ENCODE measurements at places on chromosomes 2 and 18. TPM values are rescaled to one million over a fixed set of nuclear protein-coding genes. Genes with fewer than 3 reads are reported as not detected.
A peak's percentile ranks its signal among the peaks of the same experiment; 100 is the strongest.

DNA sequence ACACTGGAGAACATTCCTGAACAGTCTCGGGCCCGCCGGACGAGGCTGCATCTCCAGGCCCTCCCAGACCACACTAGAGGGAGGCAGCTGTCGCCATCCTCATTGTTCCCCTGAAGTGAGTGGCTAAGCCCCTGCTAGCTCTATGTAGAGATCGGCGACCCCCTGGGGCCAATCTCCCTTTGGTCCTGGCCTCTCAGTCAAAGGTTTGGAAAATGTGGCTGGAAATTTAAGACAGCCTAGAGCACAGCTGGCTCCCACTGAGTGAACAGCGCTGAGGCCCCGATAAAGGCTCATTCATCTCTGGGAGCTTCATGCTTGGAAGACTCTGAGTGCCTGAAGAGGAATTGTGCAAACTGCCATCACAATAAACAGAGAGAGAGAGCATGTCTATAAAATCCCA is 360.3 kb downstream of the CLIP4 start:
- peaks cover 2% of the 10 kb centered on the region for H3K4me1 ChIP-seq
- H3K4me3 ChIP-seq, result no peak overlapping the region
- no peak for DNase-seq
- H3K27ac ChIP-seq, result no peak overlapping the region

DNA sequence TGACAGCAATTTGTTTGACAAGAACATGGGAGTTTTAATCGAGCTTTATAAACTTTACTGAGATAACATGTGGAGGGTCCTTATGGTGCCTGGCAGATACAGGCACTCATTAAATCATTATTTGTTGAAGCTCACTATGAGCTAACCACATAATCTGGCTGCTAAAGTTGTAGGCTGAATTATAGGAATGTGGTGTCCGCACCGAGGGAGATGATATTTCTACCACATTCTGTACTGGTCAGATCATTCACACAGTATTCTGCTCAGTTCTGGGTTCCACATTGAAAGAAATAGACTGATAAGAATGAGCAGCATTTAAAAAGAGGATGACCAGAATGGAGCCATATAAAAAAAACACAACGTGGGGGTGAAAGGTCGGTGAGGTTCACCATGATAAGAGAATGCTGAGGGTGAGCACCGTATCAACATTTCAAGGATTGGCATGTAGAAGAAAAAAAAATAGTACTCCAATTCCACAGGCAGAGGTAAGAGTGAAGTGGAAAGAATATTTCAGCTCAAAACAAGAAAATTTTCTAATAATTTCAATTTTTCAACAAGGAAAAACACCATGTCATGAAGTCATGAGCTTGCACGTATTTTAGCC is 54.4 kb downstream of the TMEFF2 start:
- no peak for DNase-seq
- H3K27ac ChIP-seq, result no peak overlapping the region
- H3K4me1 ChIP-seq, result peaks cover 23% of the 10 kb centered on the region
- H3K36me3 ChIP-seq, result peaks cover 1% of the 10 kb centered on the region

The ITPRID2 gene
- 94.5 TPM for total RNA-seq

DNA sequence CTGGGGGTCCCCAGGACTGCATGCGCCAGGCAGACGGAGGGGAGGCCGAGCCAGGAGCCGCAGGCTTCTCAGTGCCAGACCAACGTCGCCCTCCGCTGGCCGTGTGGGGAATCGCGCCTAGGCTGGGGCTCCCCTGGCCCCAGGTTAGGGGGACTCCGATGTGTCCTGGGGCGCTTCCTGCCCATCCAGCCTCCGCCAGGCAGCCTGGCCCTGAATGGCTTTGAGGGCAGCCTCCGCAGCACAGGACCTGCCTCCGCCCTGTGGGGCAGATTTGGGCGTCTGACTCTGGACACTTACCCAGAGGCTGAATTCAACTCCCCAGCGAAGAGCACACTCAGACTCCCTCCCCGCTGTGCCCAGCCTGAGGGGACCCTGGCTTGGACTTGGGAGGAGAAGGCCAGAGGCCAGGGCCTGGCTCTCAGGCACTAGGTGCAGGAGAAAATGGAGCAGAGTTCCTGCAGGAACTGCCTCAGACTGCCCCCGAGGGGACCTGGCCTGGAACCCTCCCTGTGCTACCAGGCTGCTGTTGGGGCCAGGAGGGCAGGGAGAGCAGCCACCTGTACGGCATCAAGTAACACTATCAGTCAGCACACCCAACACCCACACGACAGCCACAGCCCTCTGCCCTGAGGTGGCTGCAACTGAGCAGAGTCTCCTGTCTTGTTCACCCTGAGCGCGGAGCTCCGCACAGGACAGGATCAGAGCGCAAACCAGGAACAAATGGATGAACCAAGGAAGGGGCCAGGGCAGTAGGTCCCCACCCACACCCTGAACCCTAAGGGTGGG is 597 bp upstream of the TEKT4 start:
- no peaks in the 10 kb centered on the region for H3K27me3 ChIP-seq
- no peaks in the 10 kb centered on the region for H3K4me1 ChIP-seq
- no peak for DNase-seq
- H3K4me3 ChIP-seq, result no peak overlapping the region
- H3K36me3 ChIP-seq, result no peaks in the 10 kb centered on the region

GRCh38 chr2:236082061-236082460 is 86.1 kb downstream of the GBX2 start:
- no peak for DNase-seq
- peaks cover 34% of the 10 kb centered on the region for H3K4me1 ChIP-seq
- no peaks in the 10 kb centered on the region for H3K27me3 ChIP-seq
- no peak overlapping the region for H3K27ac ChIP-seq
- H3K36me3 ChIP-seq, result no peaks in the 10 kb centered on the region

DNA sequence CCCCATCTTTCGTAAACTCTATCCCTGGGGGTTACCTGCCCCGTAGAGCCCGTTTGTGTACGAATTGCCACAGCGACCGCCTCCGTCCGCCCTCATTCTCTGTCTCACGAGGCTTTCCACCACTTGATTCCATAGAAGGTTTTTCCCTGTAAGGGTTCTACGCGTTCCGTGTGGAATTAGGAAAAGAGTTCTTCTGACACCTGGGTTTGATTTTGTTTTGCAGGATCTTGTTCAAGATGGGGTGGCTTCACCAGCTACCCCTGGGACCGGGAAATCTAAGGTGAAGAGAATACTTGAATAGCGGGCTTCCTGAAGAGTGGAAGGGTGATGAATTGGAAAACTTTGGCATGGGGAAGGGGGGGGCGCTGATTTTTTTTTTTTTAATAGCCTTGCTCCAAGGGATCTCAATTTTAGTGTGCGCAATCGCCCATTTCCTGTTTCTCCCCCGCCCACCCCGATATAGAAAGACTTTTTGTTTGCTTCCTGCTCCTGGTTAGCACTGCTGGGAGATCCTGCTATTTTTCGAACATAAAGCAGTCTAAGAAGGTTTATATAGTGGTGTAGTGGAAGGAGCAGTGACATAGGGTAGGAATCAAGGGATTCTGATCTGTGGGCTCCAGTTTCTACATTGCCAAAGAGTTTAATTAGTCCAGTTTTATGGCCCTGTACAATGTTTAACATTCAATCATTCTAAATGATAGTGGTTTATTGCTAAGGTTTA is 564 bp downstream of the GCC2 start:
- H3K4me3 ChIP-seq, result peak overlapping the region; percentile 91
- H3K4me1 ChIP-seq, result peaks cover 20% of the 10 kb centered on the region

DNA sequence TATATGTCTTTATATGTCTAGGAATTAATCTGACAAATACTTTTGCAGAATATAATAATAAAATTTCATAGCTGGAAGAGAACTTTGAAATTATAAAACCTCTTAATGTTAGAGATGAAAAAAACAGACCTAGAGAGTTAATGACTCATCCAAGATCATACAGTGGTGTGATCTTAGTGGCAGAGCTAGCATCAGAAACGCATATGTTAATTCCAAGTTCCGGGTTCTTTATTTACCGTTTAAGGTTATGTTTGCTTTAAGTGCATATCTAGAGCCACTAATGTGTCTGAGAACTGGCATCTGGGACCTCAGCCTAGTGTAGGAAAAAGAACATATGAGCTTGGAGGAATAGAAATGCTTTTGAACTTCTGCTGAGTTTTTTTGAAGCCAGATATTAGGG is 24.3 kb downstream of the CERS6 start:
- peaks cover 43% of the 10 kb centered on the region for H3K4me1 ChIP-seq
- no peak overlapping the region for H3K4me3 ChIP-seq
- DNase-seq, result no peak

DNA sequence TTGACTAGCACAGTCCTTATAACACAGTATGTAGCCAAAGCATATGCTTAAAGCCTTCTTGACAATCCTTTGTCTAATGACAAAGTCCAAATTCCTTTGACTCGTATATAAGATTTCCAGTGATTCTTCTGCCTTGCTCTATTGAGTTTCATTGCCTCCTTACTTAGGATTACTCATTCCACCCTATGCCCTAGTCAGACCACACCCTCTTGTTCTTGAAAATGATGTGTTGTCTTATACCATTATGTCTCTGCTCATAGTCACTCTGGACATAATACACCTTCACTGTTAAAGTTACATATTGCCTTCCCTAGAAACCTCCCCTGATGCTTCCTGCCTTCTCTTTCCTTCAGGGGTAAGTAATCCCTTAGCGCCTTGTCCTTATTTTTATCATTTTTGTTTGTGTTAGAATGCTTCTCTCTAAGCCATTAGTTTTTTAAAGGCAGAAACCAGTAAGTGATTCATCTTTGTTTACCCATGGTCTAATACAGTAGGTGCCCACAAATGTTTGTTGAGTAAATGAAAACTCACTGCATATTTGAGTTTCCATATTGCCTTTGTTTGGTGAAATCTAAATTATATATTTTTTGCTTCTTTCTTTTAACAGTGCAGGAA is 19.3 kb downstream of the GPD2 start:
- DNase-seq, result no peak
- H3K4me3 ChIP-seq, result no peak overlapping the region
- H3K4me1 ChIP-seq, result peaks cover 40% of the 10 kb centered on the region

- no peak for DNase-seq
- no peaks in the 10 kb centered on the region for H3K4me1 ChIP-seq
- no peak overlapping the region for H3K4me3 ChIP-seq
- peaks cover 37% of the 10 kb centered on the region for H3K27me3 ChIP-seq
These were observed 185.4 kb downstream of the ST6GAL2 start for GRCh38 chr2:106700616-106701015.

GRCh38 chr2:157867703-157868102 is 8.4 kb downstream of the ACVR1 start:
- no peak overlapping the region for H3K4me3 ChIP-seq
- peaks cover 65% of the 10 kb centered on the region for H3K4me1 ChIP-seq
- H3K36me3 ChIP-seq, result no peaks in the 10 kb centered on the region
